Activated CD4-positive, alpha-beta T cell treated with anti-CD3 and anti-CD28 coated beads for 4 hours (primary cell): ENCODE measurements at places on chromosomes 6 and 20.

DNA sequence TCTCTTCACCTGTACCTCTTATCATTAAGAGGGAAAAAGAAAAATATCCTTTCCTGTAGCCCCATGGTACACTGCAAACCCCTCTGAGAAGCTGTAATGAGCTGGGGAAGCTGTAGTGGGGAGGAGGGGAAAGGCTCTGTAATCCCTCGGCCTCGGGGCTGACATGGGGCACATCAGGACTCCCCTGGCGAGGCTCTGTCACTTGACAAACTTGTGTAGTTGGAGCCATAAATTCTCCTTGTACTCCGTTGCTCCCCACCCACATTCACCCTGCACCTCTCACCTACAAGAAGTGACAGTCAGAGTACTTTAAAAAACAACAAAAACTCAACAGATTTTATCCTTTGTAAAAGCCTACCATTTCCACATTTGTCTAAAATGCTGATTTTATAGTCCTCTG is 475.7 kb upstream of the AGPAT4 start:
- no peak for DNase-seq

DNA sequence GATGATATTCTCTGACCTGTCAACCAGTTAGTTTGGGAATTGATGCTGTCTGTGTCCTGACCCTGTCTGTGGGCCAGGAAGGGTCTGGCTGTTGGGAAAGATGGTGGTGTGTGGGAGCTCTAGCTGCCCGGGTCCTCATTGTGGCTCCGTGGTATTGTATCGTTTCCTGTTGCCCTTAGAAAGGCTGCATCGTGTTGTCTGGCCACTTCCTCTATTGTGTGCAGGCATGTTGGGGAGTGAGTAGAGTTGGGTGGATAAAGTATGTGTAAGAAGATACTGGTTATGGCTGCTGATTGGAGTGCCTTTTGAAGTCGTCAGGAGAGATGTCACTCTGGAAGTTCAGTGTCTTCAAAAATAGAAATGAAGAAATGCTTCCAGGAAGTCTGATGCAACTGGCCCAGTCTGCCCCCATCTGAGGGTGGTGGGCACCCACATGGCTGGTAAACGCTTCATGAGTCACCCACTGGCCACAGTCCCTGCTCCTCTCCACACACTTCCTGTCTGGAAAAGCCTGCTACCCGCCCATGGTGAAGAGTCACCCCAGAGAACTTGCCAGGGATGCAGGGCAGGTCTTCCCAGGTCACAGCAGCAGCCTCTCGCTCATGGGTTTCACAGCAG is 27.9 kb downstream of the PPARD start:
- peak; percentile 34 for DNase-seq

DNA sequence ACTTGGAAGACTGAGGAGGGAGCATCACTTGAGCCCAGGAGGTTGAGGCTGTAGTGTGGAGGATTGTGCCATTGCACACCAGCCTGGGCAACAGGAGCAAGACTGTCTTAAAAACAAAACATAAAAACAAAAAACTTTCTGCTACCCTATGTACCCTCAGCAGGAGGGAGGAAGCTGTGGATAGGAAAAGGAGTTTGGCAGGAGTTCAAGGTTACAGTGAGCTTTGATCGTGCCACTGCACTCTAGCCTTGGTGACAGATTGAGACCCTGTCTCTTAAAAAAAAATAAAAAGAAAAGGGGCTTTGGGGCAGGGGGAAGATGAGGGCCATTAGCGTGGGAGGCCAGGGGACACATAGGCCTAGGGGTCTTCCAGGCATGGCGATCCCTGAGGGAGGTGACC is 135.7 kb downstream of the DHX35 start:
- DNase-seq = no peak

GRCh38 chr6:16712931-16713484 is 48.3 kb downstream of the ATXN1 start:
- peak; percentile 51 for DNase-seq

DNA sequence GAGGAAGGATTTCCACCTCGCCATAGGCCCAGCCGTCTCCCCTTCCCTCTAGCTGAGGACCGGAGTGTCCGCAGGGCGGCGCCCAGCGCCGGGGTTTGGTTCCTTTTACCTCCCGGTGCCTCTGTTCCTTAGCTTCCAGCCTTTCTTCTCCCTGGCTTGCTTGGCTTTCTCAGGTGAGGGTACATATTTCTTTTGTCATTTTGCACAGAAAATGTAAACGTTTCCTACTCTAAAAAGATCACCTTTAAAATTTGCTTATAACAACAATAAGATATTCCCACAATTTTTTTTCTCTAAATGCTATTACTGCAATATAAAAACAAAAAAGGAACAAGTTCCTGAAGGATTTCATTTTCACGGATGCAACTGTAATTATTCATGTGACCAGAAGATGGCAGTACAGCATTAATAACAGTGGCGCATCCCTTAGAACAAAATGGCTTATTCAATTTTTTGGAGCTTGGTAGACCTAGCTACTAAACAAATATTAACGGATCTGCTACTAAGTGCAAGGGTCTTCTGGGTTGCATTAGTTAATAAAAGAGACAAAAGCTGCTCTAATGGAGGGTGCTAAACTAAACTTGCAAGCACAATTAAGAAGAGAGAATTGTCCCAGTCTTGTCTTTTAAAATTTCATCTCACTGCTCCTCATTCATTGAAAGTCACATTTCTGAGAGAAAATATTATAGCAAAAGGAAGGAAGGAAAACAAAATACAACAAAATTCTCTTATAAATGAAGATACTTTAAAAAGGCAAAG is 172.9 kb downstream of the ADGRG6 start:
- no peak for DNase-seq

- no peak for DNase-seq
Measured at GRCh38 chr6:8707956-8708772, 272.8 kb upstream of the SLC35B3 start.

GRCh38 chr6:90895299-90896074 is 308.6 kb upstream of the MAP3K7 start:
- no peak for DNase-seq

DNA sequence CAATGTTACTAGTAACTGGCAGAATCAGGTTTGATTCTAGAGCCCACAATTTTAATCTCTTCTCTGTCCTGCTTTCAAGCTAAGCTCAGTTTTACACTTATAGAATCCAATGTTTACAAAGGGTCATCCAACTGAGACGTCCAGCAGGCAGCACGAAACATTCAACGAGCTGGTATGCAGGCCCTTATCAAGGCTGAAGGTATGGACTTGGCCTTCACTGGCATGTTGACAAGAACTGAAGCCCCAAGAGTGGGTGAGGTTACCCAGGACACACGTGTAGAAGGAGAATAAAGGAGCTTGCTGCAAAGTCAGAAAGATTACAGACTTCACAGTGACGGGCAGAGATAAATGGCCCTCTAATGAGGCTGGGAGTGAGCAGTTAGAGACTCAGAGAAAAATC is 187.4 kb downstream of the KIF16B start:
- no peak for DNase-seq

- no peak for DNase-seq
Measured at GRCh38 chr6:131840441-131840840, 32.6 kb downstream of the ENPP1 start.
